HCT116 (cell line): ENCODE measurements at places on chromosomes 4 and X. TPM values are rescaled to one million over a fixed set of nuclear protein-coding genes. Genes with fewer than 3 reads are reported as not detected.

DNA sequence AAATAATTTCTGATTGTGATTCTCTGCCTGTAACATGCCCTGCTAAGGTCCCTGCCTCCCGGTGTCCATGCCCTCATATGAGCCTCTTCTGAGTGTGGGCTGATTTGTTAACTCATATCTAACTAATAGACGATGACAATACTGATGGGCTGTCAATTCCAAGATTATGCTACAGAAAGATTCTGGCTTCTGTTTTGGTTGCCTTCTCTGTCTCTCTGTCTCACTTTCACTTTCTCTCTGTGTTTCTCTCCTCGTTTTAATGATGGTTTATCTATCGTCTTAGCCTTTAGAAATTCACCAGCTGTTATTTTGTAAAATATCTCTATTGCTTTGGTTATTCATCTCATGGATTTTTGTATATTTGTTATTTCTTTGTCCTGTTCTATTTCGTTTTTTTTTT lies 312.5 kb upstream of the ANXA10 start:
- no peak for DNase-seq

The GAGE13 gene
- not detected for total RNA-seq

DNA sequence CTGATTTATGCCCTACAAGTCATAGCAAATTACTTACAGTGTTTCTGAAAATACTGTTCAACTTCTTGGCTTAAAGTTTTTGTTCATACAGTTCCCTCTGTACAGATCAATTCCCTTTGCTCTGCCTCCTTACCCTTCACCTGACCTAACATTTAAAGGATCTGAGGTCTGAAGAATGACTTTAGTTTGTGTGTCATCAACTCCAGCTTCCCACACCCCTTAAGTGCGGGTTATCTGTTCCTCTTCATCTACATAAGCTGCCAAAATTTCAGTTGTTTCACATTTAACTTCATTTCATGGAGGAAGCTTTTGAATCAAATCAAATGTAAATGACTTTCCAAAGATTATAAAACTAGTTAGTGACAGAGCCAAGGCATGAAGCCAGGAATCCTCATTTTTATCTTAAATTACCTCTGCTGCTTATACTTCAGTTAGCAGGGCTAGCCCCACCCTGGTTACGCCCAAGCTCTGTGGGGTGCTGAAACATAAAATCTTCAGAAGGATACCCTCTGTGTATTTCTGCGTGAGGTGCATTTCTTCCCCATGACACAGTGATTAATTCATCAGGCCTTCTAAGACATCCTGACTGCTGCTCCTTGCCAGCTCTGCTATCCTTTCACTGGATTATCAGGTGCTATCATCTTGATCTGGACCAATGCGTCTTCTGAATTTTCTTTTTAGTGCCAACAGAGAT lies 16.5 kb downstream of the CXCL1 start:
- no peak for DNase-seq

The ATP1B4 gene
- not detected for total RNA-seq

- no peak for DNase-seq
Measured at GRCh38 chr4:100466501-100466900, 51.3 kb downstream of the EMCN start.

The MAGEA10 gene
- total RNA-seq = not detected

DNA sequence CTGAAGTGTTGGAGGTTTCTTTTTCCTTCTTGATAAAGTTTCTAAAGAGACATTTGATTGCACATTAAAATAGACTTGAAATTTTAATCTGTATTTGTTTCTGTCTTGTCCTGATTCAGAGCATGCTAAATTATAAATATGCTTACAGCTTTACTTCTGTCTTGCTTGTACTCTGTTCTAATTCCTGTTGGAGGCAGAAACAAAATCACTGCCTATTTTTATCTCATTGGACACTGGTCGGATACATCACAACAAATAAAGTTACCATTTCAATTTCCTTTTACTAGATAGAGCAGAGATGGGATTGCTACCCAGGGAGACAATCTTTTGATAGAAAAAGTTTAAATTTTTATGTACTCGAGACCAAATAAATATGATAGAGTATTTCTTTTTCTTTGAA lies 6.9 kb downstream of the ANK2 start:
- DNase-seq = no peak

GRCh38 chr4:53173576-53173975 lies 192.3 kb downstream of the SCFD2 start:
- DNase-seq = no peak

DNA sequence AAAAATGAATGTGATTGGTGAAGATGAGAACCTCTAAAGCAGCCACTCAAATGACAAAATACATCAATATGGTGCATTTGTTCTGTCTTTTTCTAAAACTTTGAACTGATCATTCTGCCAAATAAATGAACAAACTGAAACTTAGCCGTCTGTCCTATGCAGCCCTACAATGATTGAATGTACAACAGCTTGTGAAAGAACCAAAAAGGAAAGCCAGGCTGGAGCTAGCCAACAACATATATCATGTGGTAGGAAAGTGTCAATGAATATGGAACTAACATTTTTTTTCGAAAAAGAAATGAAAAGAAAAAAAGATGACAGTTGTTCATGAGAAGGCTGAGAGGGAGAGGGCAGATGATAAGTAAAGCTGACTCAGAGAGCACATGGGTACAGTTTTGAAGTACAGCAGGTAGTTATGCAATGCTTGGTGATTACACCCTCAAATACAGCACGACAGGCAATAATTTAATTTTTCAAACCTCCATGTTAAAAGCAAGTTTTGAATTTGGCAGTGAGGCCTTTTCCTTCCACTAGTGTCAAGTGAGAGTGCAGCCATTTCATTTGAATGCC lies 21.2 kb upstream of the SLC7A11 start:
- DNase-seq = no peak

DNA sequence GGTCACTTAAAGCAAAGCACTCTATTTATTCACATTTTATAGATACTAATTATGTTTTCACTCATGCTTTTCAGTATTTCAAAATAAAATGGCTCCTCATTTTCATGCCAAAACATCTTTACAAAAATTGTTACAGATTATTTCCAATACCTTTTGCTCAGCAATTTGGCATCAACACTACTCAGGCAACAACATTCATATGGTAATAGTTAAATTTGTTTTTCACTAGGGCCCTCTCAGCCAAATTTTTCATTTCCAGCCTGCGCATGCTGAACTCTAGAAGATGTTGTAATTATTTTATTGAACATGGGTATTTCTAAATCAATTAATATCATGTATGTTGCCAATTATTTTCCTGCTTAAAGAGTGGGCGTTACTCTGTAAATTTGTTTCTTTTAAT lies 225.6 kb downstream of the ANTXR2 start:
- DNase-seq = no peak

GRCh38 chrX:29890004-29890403 lies 325.4 kb upstream of the MAGEB2 start:
- no peak for DNase-seq

- no peak for DNase-seq
Measured at GRCh38 chr4:169164669-169165415, 105.9 kb downstream of the SH3RF1 start.

The SPANXC gene
- not detected for total RNA-seq

GRCh38 chr4:83629945-83630721 lies 94.2 kb downstream of the GPAT3 start:
- no peak for DNase-seq

DNA sequence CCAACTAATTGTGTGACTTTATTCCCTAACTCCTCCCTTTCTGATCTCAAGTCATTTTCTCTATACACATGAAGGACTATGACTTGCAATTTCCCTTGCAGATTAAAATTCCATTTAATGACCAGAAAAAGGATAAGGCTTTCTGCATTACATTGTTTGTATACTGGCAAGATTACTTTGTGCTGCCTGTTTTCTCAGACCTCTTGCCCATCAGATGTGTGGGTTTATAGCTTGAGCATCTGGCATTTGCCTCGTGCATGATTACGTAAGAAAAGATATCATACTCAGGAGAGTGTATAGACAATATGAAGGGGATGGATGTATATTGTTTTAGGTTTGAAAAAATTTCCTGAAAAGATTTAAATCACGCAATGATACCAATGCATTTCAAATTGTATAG lies 593.8 kb upstream of the SLIT2 start:
- no peak for DNase-seq
